GM12892 (cell line): ENCODE measurements at places on chromosomes 12 and 14.

DNA sequence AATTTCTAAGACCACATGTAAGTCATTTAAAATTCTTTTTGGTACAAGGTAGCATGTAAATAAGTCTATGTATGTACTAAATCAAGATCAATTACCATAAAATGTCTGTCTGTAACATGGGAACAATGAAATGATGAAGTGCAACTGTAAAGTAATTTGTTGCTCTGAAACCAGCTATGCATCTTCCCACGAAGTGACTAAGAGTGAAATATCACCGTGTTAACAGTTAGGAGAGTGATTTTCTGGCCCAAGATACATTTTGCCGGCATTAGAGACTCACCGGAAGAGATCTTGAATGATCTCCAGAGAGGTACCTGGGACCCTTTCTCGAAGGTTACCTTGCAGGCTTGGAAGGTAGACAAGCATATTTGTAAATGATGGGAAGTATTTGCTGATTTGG is 105.8 kb downstream of the SAMD4A start:
- peak; percentile 20 for DNase-seq

GRCh38 chr12:68342966-68343365 is 10.8 kb upstream of the MDM1 start:
- no peak for DNase-seq

- DNase-seq: peak; percentile 76
Measured at GRCh38 chr12:131592972-131593371, 117.9 kb upstream of the SFSWAP start.

DNA sequence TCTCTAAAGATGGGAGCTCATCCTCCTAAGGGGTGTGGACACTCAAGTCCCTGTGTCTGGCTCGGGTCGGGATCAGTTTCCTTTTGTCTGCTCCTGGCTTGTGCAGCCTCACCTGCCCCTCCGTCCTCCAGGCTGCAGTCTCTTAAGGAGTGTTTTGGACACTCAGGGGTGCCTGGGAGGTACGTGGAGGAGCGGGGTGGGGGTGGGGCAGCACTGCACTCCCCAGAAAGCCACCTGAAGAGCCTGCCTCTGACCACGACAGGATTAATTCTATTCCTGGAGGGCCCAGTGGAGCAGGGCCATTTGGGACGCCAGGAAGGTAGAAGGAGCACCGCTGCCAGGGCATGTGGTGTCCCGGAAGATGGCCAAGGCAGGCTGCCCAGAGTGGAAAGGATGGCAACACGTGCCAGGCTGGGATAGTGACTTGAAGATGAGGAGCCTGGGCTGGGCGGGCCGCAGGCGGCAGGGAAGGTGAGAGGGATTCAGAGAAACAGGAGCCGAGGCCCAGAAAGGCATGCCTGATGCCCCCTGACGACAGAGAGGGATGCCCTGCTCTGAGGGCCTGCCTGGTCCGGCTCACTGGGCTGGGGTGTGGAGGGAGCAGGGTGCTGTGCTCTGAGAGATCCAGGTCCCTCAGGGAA is 14.8 kb upstream of the LRTM2 start:
- DNase-seq: no peak

GRCh38 chr12:57119294-57120085 is 8.3 kb upstream of the STAT6 start:
- DNase-seq: no peak
